ENCODE measurements at places on chromosomes 2 and 18. TPM values are rescaled to one million over a fixed set of nuclear protein-coding genes. Genes with fewer than 3 reads are reported as not detected.

GRCh38 chr2:34316788-34317187 lies 717.7 kb upstream of the FAM98A start:
- H3K27ac ChIP-seq, result no peak overlapping the region
- H3K36me3 ChIP-seq, result no peaks in the 10 kb centered on the region
- DNase-seq, result no peak
- no peaks in the 10 kb centered on the region for H3K4me1 ChIP-seq

- DNase-seq, result no peak
- no peak overlapping the region for H3K27ac ChIP-seq
- H3K27me3 ChIP-seq, result no peaks in the 10 kb centered on the region
- H3K4me3 ChIP-seq, result no peak overlapping the region
- peaks cover 28% of the 10 kb centered on the region for H3K36me3 ChIP-seq
These were observed 208.1 kb downstream of the NR4A2 start for GRCh38 chr2:156124458-156124857.

DNA sequence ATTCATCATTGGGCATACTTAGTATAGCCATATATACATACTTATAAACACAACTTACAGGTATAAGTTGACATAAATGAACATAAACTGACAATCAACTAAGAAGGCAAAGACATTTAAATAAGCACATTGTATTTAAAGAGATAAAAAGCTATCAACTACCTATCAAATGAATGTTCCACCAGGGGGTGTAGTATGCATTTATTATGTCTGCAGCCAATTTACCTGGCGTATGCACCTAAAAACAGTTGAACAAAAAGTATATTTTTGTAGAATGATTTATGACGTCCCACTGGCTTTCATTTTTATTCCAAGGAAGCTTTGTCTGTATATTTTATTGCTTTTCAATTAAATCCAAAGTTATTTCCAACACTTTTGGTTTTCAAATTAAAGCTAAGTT lies 323.5 kb downstream of the AFF3 start:
- DNase-seq, result no peak
- H3K4me1 ChIP-seq, result peaks cover 16% of the 10 kb centered on the region
- no peak overlapping the region for H3K27ac ChIP-seq
- no peaks in the 10 kb centered on the region for H3K27me3 ChIP-seq
- no peak overlapping the region for H3K4me3 ChIP-seq

- H3K36me3 ChIP-seq, result no peaks in the 10 kb centered on the region
- H3K27ac ChIP-seq, result peak overlapping the region; percentile 48
- no peaks in the 10 kb centered on the region for H3K27me3 ChIP-seq
These were observed 1.3 kb upstream of the GREB1 start for GRCh38 chr2:11532416-11533055.

Gene CCDC121
- 1.9 TPM for total RNA-seq

Gene PLGLB2
- total RNA-seq, result 0.15 TPM
